Bladder microvascular endothelial cell (primary cell): ENCODE measurements at places on chromosomes 7 and 10. TPM values are rescaled to one million over a fixed set of nuclear protein-coding genes. Genes with fewer than 3 reads are reported as not detected.

Gene SEMA4G
- total RNA-seq, result 1.8 and 2.8 TPM in 2 replicates

Gene CACNB2
- total RNA-seq, result not detected in 2 replicates

Gene TRDMT1
- 2.9 and 7.9 TPM in 2 replicates for total RNA-seq

Gene COBL
- total RNA-seq, result 0.06 and 0.32 TPM in 2 replicates

Gene PVRIG
- total RNA-seq, result not detected in 2 replicates

Gene MGAM2
- total RNA-seq, result not detected in 2 replicates

Gene MINPP1
- total RNA-seq, result 6.3 and 22.2 TPM in 2 replicates

Gene BTBD16
- not detected in 2 replicates for total RNA-seq

Gene C10orf53
- total RNA-seq, result not detected in 2 replicates

Gene MBL2
- not detected in 2 replicates for total RNA-seq

Gene LIPJ
- total RNA-seq, result under 0.01 TPM in 1 of 2 replicates, not detected in the other

Gene MORN4
- 2.3 and 3.8 TPM in 2 replicates for total RNA-seq

Gene PTER
- 3.4 and 6.4 TPM in 2 replicates for total RNA-seq

Gene SDK1
- total RNA-seq, result under 0.01 and 0.94 TPM in 2 replicates

Gene PTPN20
- total RNA-seq, result 0.44 and 0.49 TPM in 2 replicates

Gene SAMD8
- total RNA-seq, result 17.0 and 38.4 TPM in 2 replicates

Gene KLHDC10
- 19.4 and 34.6 TPM in 2 replicates for total RNA-seq

Gene SEMA3C
- total RNA-seq, result 0.16 and 0.44 TPM in 2 replicates

Gene CRYGN
- not detected in 2 replicates for total RNA-seq

Gene SYNPO2L
- total RNA-seq, result under 0.01 TPM in 1 of 2 replicates, not detected in the other

Gene KCND2
- 0.16 and 0.63 TPM in 2 replicates for total RNA-seq

Gene MINDY3
- 17.8 and 26.0 TPM in 2 replicates for total RNA-seq

Gene CNPY1
- not detected in 2 replicates for total RNA-seq

Gene ZC3HAV1L
- total RNA-seq, result 10.5 and 23.1 TPM in 2 replicates

Gene ACTR1A
- total RNA-seq, result 154 and 207 TPM in 2 replicates

Gene AGAP3
- 51.2 and 63.9 TPM in 2 replicates for total RNA-seq

Gene STK31
- 0.13 TPM in 1 of 2 replicates, not detected in the other for total RNA-seq

Gene PNLIPRP1
- not detected in 2 replicates for total RNA-seq

Gene LRRC18
- not detected in 2 replicates for total RNA-seq

Gene TFR2
- under 0.01 and 0.57 TPM in 2 replicates for total RNA-seq

Gene LRMDA
- 8.7 and 13.5 TPM in 2 replicates for total RNA-seq

Gene CYP2W1
- not detected in 2 replicates for total RNA-seq

Gene FMC1
- 4.5 and 9.7 TPM in 2 replicates for total RNA-seq

Gene C10orf105
- not detected in 2 replicates for total RNA-seq

Gene TAC1
- total RNA-seq, result not detected in 2 replicates

Gene BEND7
- 10.0 and 21.2 TPM in 2 replicates for total RNA-seq

Gene ZNF736
- 6.6 and 20.6 TPM in 2 replicates for total RNA-seq

Gene GPR146
- 32.9 and 48.2 TPM in 2 replicates for total RNA-seq

Gene FZD1
- 1.5 and 5.3 TPM in 2 replicates for total RNA-seq

Gene ZNF365
- 0.25 TPM in 1 of 2 replicates, not detected in the other for total RNA-seq

Gene SEPHS1
- total RNA-seq, result 26.7 and 43.6 TPM in 2 replicates

Gene TMEM236
- 0.32 and 2.1 TPM in 2 replicates for total RNA-seq

Gene OR9A2
- 0.06 TPM in 1 of 2 replicates, not detected in the other for total RNA-seq
